HS-5 (cell line): ENCODE measurements at places on chromosomes 1 and 21.
A peak's percentile ranks its signal among the peaks of the same experiment; 100 is the strongest.

DNA sequence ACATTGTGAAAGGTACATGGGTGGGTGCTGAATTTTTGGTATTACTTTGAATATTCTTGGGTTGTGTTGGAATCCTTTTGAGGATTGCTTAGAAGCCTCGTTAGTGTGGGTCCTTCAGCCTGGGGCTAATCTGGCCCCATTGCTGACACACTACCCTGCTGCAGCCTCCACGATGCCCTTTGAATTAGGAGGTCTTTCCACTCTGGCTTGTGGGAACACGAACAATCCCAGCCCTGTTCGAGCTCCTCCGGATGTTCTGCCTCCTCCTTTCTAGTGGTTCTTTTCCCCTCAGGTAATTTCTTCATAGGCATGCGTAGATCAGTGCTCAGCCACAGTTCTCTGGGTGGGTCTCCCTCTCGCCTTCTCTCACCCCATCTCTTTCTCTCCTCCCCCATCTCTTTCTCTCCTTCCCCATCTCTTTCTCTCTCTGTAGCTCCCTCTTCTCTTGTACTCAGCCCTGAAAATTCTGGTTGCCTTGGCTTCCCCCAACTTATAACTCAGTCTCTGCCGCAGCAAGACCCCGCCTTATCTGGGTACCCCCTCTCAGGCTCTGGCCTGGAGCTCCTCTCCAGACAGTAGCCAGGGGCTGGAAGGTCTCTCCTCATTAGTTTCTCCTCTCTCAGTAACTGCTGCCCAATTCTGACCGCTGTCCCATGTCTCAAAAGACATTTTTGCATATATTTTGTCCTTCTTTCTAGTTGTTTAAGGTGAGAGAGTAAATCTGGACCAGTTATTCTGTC is 46.0 kb upstream of the SLC19A1 start:
- no peak for DNase-seq

- DNase-seq, result peak; percentile 11
These were observed 92.8 kb downstream of the PIK3R3 start for GRCh38 chr1:46039571-46040052.

DNA sequence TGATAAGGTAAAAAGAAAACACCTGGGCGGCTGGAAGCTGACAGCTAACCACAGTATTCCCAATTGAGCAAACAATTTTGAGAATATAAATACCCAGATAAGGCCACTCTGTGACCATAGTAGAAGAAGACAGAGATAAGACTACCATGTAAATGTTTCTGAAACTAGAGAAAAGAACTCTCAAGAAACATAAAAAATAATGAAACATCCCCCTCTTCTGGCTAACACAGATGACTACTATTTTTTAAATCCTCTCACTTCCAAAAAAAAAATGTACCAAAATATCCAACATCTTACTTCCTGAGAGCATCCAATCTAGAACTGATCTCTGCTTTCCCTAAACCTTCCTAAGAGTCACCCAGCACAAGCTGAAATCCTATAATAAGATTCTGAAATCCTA is 125.9 kb downstream of the HFM1 start:
- no peak for DNase-seq

DNA sequence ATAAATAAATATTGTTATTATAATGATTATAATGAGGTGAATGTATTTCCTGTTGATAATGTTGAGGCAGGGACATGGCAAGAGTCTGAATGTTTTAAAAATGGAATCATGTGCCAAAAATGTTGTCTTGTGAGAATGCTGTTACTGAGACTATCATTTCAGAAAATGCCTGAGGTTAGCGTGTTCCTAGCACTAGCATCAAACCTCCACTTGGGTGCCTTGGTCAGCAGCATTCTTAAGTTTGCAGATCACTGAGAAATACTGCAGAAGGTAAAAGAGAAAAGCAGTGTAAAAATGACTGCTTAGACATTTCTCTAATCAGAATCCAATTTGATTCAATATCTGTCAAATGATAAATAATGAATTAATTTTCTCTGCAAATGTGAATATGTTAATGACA is 50.8 kb downstream of the OLFM3 start:
- DNase-seq, result no peak

DNA sequence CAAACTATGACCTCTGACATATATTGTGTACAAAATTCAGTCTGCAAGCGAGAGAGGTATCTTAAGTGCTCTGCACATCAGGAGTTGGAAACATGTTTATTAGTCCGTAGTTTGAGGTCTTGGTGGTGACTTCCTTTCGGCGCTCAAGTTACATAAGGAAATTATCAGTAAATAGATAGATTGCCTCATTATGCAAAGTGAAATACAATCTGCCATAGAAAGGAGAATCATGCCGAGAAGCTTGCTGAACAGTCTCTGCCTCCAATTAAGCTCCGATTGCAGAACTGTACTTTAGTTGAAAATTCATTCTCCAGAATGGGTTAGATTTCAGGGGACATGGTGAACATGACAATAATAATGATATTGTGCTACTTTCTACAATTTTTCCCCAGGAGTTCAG is 271.8 kb downstream of the BRINP2 start:
- no peak for DNase-seq

GRCh38 chr1:159161001-159161718 is 10.3 kb upstream of the CADM3 start:
- peak; percentile 58 for DNase-seq

DNA sequence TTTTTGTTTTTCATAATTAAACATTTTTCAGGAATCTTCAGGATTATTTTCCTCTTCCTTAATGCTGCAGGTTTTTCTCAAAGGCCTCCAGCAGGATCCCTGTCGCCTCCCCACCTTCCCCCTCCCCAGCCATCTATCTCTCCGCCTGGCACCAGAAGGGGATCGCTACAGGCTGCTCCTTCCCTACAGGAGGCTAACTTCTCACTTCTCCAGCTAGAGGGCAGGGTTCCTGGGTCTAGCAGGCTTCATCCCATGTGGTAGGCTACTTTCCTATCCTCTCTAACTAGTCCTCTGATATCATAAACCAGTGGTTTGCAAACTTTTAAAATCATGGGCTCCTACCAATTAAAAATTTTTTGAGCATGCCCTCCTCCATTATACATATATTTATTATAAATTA is 104.1 kb downstream of the KCNN3 start:
- no peak for DNase-seq

DNA sequence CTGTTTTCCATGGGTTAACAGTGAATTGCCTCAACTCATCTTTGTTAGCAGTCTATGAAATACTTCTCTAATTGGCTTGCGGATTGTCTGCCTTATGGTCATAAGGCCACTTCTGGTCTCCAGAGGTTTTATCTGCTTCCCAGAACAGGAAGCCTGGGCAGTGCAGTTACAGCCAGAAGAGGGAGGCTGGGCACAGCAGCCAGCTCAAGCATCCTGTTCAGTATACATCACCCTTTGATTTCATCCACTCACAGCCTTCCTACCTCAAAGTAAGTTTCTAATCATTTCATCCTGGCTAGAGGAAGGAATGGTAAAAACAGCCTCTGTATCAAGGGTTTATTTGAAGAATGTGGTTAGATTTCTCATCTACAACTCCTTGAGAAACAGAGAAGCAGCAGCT is 311.5 kb upstream of the DEPDC1 start:
- no peak for DNase-seq

GRCh38 chr1:170174395-170174794 is 28.6 kb downstream of the NTMT2 start:
- no peak for DNase-seq

DNA sequence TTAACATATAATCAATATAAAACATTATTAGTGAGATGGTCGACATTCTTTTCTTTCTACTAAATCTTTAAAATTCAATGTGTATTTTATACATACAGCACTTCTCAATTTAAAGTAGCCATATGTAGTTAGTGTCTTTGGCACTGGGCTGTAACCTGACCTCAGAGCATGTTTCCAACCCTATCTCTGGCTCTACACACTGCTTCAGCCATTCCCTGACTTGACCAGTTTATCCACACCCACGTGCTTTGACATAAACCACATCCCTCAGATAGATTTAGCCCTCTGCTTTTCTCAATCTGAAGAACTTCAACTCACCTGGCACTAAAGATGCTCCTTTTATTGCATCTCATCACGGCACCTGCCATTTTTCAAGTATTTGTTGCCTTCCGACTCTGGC is 58.3 kb downstream of the RGS2 start:
- DNase-seq, result no peak

DNA sequence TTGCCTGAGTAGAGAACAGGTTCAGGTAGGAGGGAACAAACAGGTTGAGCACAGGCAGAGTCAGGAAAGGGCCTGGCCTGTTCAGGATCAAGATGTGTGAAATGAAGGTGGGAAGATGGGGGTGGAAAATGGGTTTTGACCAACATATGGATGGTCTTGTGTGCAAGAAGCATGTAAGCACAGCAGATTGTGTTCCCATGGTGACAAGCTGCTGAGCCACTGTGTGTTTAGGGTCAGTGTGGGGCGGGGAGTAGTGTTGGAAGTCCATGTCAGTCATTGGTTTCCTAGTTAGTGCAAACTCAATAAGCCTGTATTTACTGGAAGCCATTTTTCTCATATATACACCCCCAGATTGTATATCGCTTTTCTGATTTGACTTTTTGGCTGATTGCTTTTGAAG is 111.9 kb downstream of the CAMTA1 start:
- DNase-seq, result no peak
